Brain (organoid and tissue), 16 donors: ENCODE measurements at places on chromosomes 12 and 14.

DNA sequence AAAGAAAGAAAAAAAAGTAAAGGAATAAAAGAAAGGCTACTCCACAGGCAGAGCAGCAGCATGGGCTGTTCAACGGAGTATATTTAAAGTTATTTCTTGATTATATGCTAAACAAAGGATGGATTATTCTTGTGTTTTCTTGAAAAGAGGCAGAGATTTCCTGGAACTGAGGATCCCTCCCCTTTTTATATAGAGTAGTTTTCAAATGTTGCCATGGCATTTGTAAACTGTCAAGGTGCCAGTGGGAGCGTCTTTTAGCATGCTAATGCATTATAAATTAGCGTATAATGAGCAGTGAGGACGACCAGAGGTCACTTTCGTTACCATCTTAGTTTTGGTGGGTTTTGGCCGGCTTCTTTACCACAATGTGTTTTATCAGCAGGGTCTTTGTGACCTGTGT lies 383.0 kb downstream of the PCNX1 start:
- peak; percentile 54 for DNase-seq

GRCh38 chr12:42737398-42737797 lies 147.9 kb upstream of the PRICKLE1 start:
- DNase-seq = no peak

DNA sequence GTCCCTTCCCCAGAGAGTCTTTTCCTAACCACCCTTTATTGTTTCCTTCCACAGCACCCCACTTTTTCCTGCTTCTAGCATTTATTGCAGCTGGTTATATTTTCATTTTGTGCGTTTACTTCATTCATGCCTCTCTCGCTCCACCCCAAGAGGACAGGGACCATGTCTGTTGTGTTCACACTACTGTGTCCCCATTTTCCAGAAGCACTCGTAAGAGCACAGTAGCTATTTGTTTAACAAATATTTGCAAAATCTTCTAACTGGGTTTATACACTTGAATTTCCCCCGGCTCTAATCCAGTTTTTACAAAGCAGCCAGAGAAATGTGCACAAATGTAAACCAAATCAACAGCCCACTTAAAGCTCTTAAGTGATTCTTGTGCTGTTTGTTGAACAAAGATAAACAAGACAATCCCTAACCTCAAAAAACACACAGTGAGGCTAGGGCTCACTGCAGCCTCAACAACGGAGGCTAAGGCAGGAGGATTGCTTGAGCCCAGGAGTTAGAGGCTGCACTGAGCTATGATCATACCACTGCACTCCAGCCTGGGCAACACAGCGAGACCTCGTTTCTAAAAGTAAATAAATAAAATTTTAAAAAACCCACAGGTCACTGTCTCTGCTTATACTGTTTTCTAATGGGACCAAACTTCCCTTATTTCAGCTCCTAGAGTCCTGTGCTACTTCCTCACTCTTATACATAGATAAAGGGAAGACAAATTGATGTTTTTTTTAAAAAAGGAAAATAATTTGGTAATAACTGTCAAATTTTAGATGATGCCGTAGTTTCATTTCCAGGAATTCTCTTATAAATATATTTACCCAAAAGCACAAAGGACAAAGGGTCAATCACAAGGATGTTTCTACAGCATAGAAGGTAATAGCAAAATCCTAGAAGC lies 6.6 kb upstream of the ABCD4 start:
- no peak for DNase-seq

DNA sequence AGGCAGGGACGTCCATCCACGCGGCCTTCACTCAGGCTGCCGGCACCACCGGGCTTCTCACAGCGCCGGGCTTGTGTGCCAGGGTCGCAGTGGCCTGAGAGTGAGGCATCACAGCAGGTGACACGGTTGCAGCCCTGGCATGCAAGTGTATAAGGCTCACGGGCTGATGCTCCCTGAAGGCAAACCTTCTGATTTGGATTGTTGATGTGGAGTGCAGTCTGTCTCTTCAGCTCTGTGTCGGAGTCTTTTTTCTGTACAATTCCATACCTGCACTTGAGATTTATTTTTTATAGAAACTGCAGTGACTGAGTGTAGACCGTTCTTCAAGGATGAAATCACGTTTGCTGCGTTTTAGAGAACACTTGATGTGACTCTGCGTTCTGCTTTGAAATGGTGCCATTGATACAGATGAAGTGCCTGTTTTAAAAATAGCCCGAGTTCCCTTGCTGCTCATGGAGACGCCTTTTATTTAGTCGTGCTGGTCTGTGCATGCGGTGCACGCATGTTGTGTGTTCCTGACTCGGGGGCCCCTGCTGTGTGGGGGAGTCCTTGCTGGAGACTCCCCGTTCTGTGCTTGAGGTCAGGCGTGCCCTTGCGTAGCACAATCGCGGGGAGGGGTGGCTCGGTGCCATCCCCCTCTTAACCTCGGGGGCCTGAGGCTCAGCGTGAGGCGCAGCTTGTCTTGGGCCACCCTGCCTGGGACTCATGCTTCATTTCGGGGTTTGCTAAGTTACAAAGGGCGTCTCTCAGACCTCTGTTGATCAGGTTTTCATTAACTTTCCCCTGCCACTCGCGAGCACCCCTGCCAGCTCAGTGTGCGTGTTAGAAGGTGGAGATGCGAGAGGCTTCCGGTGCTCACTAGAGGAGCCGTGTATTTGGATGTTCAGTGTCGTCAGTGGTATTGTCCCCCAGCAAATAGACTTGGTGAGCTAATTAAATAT lies 21.6 kb upstream of the AMN start:
- no peak for DNase-seq

DNA sequence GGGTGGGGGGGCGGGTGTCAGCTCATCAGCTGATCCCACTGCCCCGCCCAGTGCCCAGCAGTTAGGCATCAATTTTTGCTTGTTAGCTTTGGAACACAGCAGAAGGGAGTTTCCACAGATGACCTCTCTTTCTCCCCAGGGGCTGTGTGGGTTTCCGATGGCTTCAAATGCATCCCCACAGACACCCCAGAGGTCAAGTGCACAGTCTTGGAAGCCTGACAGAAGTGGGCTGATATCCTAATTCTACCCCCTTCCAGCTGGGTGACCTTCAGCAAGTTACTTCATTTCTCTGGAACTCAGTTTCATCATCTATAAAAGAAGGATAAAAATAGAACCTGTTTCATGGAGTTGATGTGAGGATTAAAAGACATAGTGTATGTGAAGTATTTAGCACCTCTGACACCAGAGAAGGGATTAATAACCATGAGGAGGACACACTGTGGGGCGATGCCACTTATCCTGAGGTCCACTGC lies 22.0 kb downstream of the TTC9 start:
- peak; percentile 22 for DNase-seq

- peak; percentile 90 for DNase-seq
Observed at GRCh38 chr12:11630046-11630706, 19.3 kb upstream of the ETV6 start.

DNA sequence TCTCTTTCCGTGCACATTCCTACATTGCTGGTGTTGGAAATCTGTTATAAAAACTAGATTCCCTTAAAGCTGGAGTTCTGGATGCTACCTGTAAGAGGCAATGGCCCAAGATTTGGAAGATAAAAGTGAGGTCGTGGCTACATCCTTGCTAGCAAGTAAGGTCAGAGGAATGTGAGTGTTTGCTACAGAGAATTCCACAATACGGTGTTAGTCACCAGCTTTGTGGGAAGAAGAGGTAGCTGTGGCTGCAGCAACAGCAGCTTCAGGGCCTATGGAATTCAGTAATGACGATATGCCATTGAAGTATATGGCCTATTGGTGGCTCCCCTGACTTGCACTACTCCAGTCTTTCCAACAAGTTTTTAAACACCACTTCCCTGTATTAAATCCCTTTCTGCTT lies 227.7 kb upstream of the TMEM260 start:
- DNase-seq = no peak

GRCh38 chr14:55416866-55417265 lies 5.2 kb upstream of the ATG14 start:
- DNase-seq = no peak

DNA sequence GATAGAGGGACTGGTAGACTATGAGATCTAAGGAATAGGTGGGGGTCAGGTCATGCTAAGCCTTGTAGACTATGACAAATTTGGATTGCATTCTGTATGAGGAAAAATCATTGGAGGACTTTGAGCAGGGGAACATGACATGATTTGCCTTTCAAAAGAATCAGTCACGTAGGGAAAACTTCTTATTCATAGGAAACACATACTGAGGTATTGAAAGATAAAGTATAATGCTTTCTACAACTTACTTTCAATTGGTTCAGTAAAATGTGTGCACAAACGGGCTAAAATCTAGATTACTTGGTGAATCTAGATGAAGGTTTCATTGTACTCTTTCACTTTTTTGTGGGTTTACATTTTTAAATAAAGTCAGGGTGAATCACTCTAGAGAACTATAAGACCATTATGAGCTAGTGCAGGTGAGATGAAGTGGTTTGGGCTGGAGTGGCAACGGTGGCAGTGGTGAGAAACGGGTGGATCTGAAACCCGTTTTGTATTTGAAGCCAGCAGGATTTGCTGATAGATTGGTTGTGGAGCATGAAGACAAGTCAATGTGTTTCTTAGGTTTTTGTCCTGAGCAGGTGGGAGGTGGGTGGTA lies 6.7 kb downstream of the BBS10 start:
- no peak for DNase-seq

GRCh38 chr14:54893151-54893760 lies 9.4 kb downstream of the GCH1 start:
- DNase-seq = peak; percentile 61

GRCh38 chr14:92645841-92646478 lies 102.5 kb downstream of the LGMN start:
- DNase-seq = no peak

DNA sequence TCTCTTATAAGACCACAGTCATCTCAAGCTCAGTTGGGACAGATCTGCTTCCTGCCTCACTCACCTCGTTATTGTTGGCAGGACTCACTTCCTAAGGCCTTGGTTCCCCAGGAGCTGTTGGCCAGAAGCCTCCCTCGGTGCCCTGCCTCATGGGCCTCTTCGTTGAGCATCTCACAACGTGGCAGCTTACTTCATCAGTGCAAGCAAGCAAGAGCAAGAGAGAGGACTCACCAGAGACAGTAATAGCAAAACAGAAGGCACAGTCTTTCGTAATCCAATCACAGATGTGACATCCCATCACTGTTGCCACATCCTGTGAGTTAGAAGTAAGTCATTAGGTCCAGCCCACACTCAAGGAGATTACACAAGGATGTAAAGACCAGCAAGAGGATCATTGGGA lies 5.1 kb upstream of the NUMB start:
- DNase-seq = no peak

- DNase-seq = no peak
Observed at GRCh38 chr12:31031951-31032335, 41.7 kb upstream of the DDX11 start.

DNA sequence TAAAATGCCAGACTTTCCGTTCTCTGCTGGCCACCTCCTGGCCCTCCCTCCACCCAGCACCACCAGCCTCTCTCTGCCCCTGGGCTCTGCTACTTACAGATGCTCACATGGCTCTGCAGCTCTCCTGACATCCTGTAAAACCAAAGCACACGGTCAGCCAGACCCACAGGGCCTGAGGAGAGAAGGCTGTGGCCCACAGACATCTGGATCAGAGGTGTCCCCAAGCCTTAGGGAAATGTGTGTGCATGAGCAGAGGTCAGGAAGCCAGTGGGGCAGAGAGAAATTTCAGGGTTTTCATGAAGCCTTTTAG lies 11.5 kb downstream of the KRT77 start:
- DNase-seq = peak; percentile 14

DNA sequence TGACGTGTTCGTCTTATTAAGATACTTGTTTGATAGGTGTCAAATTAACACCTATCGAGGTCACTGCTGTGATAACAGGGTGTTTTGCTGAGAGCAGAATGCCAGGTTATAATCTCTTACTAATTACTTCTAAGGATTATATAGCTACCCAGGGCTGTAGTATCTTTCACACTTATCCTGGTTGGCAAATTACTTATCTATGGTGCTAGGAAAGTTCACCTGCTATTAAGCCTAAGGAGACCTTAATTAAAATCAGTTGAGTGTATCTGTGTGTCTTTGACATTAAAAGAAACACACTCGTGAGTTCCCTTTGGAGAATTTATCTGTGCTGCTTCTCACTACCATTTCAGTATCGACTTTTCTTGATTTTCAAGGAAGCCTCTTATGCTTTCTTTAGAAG lies 301.6 kb upstream of the SLC16A7 start:
- no peak for DNase-seq

DNA sequence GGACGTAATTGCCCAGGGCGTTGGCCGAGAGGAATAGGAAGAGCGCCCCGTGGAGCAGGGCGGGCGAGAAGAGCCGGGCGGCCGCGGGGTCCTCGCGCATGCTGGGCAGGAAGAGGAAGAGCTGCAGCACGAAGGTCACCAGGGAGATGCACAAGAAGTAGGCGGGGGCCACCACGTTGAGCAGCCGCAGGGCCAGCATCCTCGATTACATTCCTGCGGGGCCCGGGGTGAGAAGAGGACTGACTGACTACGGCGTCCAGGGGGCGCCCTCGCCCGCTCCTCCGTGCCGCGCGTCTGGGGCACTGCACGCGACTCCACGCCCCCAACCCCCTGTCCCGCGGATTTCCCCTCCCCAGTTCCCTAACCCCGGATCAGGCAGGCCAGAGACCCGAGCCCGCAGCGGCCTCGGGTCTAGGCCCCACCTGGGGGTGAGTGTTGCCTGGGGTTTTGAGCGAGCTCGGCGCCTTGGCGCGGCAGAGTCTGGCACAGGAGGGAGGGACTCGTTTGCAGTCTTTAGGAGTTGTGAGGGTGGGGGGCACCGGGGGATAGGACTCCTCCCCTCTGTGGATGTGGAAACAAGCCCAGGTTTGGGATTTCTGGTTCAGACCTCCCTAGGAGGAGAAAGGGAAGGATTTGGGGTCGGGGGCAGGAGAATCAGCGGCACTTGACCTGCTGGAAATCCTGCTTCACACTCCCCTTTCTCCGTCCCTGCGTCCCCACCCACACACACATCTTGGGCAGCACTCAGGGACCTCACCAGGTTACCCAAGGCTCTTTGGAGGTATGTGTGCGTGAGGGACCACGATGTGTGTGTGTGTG lies 1.8 kb downstream of the ZDHHC22 start:
- DNase-seq = peak; percentile 54

GRCh38 chr12:92424338-92424737 lies 278.5 kb upstream of the PLEKHG7 start:
- no peak for DNase-seq

DNA sequence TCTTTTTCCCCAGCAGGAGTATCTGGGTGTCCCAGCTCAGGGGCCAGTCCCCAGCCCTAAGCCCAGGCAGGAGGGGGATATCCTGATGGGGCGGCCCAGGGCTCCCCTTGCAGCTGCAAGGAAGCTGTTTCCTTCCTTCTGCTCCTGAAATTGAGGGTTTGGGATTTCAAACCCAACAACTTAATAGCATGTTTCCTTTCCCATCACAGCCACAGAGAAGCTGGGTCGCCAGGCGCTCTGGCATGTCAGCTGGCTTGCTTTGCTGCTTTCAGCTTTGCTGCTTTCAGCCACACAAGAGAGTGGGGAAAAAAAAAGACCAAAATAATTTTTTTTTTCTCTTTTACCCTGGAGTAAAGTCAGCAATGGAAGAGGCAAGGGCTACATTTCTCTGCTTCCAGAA lies 30.0 kb downstream of the HVCN1 start:
- DNase-seq = peak; percentile 29
